Daoy (cell line): ENCODE measurements at places on chromosomes 6 and 20. TPM values are rescaled to one million over a fixed set of nuclear protein-coding genes. Genes with fewer than 3 reads are reported as not detected.

DNA sequence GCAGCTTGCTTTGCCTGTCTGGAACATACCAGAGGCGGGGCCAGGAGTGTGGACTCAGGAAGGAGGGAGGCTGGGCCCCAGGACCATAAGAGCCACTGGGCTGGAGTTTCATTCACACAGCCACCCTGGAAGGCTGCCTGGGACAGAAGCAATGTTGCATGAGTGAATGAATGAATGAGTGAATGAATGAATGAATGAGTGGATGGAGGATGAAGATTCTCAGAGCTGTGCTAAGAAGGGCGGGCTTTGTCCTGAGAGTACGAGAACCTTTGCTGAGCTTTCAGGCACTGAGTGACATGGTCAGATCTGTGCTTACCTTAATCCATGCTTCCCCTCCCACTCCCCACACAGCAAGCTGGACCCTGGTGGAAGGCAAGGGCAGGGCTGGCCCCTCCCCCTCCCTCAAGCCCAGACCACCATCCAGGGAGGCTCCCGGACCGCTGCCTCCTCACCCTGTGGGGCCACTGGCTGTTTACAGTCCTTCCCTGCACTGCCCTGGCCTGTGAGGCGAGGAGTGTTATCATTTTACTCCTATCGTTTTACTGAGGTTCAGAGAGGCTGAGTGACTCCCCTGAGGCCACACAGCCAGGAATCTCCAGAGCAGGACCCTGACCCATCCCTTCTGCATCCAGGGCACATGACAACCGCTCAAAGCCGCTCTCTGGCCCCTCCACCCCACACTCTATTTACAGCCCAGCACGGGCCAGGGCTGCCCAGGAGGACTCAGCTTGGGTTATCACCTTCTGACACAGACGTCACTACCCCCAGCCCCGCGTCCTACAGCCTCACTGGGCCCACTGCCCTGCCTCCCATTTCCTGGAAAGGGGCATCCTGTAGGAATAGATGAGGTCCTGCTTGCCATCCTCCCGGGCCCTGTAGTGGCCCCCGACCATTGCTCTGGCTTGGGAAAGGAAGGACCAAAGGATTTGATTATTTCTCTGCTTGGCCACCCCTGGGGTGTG, 269.7 kb downstream of the TAF4 start:
- DNase-seq, result no peak

MYBL2 gene
- total RNA-seq, result 30.0 and 48.8 TPM in 2 replicates

- no peak for DNase-seq
Measured at GRCh38 chr6:87772597-87773530, 70.8 kb upstream of the AKIRIN2 start.

GRCh38 chr20:51372176-51372803, 170.2 kb downstream of the NFATC2 start:
- peak; percentile 81 for DNase-seq

- DNase-seq, result peak; percentile 25
Measured at GRCh38 chr20:49768204-49769047, 44.2 kb upstream of the SLC9A8 start.

CD24 gene
- 193 and 230 TPM in 2 replicates for total RNA-seq

GSTA3 gene
- total RNA-seq, result not detected in 2 replicates

BACH2 gene
- 0.46 and 0.60 TPM in 2 replicates for total RNA-seq

- no peak for DNase-seq
Measured at GRCh38 chr20:62494537-62494936, 18.7 kb upstream of the GATA5 start.

DNA sequence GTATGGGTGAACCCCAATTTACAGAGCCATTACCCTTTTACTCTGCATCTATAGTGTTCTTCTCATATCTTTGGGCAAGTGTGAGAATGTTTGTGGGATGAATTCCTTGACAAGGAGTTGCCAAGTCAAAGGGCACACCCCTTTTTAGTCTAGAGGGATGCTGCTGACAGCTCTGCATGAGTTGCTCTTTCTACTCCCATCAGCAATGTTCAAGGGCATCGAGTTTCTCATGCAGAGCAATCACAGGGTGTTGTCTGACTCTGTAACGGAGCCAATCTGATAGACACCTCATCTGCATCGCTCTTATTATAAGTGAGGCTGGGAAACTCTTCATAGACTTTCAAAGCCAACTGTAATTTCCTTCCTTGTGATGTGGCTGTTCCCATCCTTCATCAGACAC, 77.4 kb downstream of the EDN3 start:
- no peak for DNase-seq

DNA sequence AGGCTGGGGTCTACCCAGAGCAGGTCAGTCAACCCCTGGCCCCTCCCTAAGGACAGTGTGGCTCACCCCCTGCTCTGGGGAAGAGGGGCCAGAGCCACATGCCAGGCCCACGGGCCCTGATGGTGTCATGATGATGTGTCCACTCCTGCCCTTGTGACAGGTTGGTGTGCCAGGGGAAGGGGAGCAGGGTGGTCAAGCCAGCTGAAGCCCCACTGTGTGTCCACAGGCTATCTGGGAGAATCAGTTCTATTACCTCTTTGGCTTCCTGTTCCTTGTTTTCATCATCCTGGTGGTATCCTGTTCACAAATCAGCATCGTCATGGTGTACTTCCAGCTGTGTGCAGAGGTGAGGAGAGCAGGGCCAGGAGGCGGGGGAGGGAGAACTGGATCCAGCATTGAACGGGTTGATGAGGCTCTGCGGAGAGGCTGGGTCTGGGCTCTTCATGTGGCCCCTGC, 47.7 kb downstream of the PLAGL2 start:
- DNase-seq, result no peak

GRCh38 chr6:106525107-106525881, 104.0 kb downstream of the RTN4IP1 start:
- DNase-seq, result peak; percentile 30

SYNDIG1 gene
- 0.80 and 0.91 TPM in 2 replicates for total RNA-seq

DNA sequence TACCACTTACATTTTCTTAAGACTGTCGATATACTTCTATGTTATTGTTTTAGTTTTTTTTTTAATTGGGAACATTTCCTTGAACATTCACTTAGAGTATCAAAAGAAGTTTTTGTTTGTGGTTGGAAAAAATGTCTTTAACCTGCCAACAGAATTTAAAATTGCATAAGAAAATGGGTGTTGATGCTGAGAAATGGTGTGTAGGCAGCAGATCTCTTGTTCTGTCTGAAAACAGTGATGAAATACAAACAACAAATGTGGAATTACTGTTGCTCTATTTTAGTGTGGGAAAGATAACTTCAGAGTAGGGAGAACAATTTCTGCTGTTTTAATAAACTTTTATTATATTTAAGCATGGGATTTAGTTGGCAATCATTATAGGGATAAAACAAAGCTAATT, 293.5 kb downstream of the CDKAL1 start:
- no peak for DNase-seq

- no peak for DNase-seq
Measured at GRCh38 chr20:59150821-59151251, 12.8 kb upstream of the ZNF831 start.

- no peak for DNase-seq
Measured at GRCh38 chr6:53023323-53023722, 28.2 kb upstream of the GSTA4 start.

C6orf58 gene
- 0.39 and 0.69 TPM in 2 replicates for total RNA-seq

CST4 gene
- not detected in 2 replicates for total RNA-seq

DSP gene
- total RNA-seq, result 62.7 and 67.4 TPM in 2 replicates

GRCh38 chr6:44388135-44388487, 605 bp downstream of the CDC5L start:
- DNase-seq, result no peak

- DNase-seq, result no peak
Measured at GRCh38 chr6:105894556-105894955, 191.6 kb upstream of the PRDM1 start.

TBXT gene
- total RNA-seq, result 0.57 TPM in 1 of 2 replicates, not detected in the other

DNA sequence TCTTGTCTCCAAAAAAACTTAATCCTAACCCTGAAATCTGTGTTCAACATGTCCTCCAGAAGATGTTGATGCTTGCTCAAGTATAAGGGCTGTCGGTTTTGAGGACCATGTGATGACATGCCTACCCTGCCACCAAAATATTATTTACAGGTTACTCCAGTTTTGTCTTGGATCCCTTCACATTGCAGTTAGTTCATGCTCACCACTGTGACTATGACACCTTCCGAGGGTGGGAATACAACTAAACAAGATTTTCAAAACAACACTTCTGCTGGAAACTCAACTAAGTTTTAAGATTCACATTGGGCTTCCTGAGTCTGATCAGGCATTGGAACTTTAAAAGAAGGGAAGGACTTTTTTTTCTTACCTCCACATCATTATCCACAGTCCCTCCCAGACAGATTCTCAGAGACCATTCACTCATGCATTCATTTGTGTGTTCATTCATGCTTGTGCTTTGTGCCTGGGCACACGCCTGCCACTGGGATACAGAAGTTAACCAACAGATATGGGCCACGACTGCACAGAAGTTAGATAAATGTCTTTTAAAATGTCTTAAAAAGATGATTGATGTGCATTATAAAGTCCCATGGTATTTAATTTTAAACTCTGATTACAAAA, 118.7 kb upstream of the GJE1 start:
- peak; percentile 48 for DNase-seq

CCN5 gene
- not detected in 2 replicates for total RNA-seq

DSN1 gene
- 37.7 and 51.7 TPM in 2 replicates for total RNA-seq

DNA sequence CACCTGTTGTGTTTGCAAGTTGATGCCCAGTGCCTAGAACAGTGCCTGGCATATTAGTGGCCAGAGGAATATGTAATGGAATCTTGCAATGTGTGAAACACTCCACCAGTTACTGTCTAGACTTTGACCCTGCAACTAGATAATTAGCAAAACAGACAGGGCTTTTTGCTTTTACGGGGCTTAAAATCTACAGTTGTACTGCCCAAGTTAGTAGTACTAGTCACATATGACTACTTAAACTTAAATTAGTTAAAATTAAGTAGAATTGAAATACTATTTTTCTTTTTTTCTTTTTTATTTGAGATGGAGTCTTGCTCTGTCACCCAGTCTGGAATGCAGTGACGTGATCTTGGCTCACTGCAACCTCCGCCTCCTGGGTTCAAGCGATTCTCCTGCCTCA, 44.3 kb upstream of the PLCB4 start:
- no peak for DNase-seq

IMPG1 gene
- not detected in 2 replicates for total RNA-seq

- no peak for DNase-seq
Measured at GRCh38 chr6:66948106-66948505, 1241.1 kb upstream of the EYS start.

DDX43 gene
- not detected in 2 replicates for total RNA-seq

RPP40 gene
- total RNA-seq, result 81.5 and 89.5 TPM in 2 replicates

RSPO3 gene
- total RNA-seq, result not detected in 2 replicates

- DNase-seq, result no peak
Measured at GRCh38 chr6:41051873-41052272, 1.1 kb upstream of the APOBEC2 start.

DNA sequence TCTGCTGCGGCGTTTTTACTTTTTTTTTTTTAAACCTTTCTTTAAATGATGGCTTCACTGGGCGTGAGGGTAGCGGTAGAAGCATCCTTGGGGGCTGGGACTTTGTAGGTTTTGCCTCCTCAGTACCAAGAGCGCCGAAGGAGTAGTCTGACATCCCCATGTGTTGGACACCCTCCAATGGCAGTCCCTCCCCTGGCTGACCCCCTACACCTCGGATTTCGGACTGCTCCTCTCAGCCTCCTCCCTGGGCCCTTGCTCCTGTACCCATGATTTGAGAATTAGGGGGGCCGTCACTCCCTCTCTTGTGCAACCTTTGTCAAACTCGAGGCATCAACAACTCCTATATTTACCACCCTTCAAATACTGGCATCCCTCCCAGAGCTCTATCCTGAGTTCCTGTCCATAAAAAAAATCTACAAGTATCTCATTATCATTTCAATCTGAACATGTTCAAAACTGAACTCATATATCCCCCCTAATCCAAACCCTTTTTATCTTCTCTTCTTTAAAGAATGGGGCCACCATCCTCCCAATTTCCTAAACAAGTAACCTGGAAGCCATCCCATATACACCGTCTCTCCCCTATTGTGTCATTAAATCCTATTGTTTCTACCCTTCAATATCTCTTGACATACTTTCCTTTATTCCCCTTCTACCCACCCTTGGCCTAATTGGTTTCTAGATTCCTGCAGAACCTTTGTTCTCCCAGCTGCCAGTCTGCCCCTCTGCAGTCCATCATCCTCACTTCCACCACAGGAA, 1.2 kb upstream of the ARFGEF3 start:
- no peak for DNase-seq

GABBR1 gene
- total RNA-seq, result 1.3 and 4.3 TPM in 2 replicates

DNA sequence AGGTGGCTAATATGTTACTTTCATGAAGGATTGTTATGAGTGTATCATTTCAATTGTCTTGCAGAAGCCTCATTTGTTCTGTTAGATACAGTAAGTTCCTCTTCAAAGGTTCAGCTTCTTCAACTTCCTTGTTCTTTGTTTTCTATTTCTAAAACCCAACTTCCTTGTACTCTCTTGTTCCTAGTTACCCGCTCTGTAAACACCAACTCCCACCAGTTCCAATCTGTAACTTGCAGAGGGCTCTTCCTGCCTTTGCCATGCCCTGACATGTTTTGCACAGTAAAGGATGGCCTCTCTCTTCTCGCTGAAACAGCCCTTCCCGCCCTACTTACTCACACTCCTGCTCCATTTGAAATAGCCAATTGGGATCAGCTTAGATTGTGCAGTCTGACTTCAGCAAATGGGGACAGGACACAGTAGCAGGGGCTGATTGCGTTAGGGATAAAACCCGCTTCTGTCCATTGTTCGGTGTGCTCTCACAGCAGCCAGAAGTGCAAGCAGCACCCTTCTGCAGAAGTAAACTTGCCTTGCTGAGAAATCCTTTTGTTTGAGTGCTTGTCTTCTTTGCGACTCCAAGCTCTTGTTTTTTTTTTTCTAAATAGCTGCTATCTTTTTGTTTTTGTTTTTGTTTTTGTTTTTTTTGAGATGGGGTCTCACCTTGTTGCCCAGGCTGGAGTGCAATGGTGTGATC, 45.9 kb upstream of the POU5F1 start:
- DNase-seq, result no peak

- no peak for DNase-seq
Measured at GRCh38 chr20:62805155-62805710, 598 bp downstream of the OGFR start.

DNA sequence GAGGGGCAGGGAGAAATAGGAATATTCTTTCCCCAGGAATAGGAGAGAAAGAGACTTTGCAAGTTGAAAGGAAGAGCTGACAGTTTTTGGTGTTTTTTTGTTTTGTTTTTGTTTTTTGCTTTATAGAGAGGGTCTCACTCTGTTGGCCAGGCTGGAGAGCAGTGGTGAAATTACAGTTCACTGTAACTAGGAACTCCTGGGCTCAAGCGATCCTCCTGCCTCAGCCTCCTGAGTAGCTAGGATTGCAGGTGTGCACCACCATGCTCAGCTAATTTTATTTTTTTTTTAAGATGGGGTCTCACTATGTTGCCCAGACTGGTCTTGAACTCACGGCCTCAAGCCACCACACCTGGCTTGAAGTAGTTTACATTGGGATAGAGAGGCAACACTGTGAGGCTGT, 8.0 kb upstream of the L3MBTL3 start:
- no peak for DNase-seq
